ENCODE measurements at places on chromosomes 16 and 17.

DNA sequence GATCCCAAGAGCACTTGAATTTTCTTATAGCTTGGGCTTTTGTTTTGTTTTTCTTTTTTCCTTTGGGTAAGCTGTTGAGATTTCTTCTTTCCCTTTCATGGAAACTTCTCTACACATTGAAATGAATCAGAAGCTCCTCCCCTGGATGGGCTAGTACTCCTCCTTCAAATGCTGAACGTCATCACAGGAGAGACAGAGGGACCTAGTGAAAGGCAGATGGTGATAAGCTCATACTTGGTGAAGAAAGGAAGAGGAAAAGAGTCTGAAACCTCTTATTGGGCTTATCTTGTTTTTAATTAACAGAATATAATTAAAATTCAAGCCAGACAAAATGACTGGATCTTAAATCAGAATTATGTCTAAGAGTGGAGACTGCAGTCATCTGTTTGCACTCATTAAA lies 147.3 kb downstream of the SNX11 start:
- DNase-seq: no peak

DNA sequence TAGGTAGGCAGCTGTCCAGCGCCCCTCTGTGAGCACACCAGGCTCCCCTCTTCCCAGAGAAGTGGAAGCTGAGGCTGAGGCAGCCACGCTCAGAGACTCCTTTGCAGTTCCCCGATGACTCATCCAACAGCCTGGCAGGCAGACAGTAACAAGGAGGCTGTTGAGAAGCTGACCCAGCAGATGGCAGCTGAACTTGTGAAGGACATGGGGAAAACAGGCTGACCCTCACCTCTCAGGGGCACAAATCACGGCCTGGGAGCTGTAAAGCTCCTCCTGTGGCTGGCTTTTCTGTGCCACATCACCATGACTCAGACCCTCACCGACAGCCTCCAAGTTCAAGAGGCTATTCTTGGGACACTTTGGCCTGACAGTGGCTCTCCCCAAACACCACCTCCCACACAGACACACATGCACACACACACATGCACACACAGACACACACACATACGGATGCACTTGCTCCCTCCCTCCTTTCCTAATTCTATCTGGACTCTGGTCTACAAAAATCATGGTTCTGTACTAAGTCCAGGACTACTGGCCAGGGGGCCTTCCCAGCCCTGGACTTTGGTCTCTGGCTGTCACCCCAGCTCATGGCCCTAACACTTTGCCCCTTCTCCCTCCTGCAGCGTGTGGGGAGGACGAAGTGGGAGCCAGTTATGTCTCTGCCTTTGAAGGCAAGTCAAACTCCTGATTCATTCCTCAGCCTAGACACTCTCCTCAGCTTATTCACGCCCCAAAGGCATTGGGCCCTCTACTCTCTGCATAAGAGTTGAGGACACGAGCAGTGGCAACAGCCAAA lies 23.2 kb downstream of the MAP3K14 start:
- DNase-seq: no peak

DNA sequence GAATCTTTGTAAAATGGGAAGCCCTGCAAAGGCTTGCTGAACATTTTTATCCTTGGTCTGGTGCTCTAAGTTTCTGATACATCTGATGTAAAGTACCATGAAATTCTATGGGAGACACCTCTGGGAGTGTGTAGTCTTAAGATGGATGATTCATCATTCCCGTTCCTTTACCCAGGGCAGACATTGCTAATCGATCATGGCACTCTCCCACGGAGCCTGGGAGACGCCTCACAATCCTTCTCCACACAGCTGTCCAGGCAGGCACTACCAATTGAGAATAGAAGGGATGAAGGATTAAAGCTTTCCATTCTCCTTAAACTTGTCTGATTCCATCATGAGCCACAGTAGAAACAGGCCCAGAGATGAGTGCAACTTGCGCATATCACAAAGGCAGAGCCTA lies 144.8 kb downstream of the GSG1L start:
- no peak for DNase-seq

- no peak for DNase-seq
These were observed 251.6 kb downstream of the C16orf95 start for GRCh38 chr16:87065446-87066132.

DNA sequence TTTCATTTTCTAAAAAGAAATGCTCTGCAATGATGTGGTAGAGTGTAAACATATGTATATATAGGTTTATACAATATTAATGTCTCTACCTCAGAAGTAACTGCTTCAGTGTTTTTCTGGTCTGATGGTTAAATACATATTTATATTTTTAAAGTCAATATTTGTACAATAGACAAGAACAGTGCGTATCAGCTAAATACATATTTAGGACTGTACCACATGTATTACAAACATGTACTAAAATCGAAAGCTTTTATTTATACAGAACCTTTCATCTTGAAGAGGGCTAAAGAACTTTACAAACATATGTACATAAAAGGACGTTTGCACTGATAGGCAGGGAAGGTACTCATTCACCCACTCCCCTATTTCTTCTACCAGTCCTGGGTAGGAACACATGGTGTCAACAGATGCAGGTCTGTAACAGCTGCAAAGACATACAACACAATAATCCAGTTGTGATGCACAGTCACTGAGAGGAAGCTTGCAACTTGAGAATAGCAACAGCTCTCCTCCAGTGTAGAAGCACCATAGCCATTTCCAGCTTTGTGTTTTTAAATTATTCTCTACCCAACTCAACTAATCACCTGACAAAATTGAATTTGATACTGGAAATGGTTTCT lies 206.9 kb upstream of the C17orf78 start:
- no peak for DNase-seq

GRCh38 chr16:86818671-86819532 lies 240.6 kb downstream of the FOXL1 start:
- DNase-seq: no peak

DNA sequence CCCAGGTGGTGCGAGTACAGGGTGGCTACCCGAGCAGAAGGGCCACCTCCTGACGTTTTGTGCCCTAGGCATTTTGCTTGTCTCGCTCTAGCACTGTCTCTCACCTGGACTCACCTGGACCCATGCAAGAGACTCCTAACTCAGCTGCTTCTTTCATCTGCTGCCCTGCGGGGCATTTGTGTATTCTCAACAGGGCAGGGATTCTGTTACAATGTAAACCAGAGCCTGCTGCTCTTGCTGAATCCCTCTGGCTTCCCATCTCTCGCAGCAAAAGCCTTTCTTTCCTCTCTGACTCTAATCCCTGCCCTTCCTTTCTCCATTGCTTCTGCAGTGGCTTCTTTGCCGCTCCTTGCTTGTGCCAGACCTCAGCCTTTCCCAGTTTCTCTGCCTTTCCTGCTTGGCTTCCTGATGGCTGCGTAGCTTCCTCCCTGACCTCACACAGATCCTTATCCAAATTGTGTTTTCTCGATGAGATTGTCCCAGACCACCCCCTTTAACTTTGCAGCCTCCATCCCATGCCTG lies 10.2 kb downstream of the ARSG start:
- DNase-seq: no peak

DNA sequence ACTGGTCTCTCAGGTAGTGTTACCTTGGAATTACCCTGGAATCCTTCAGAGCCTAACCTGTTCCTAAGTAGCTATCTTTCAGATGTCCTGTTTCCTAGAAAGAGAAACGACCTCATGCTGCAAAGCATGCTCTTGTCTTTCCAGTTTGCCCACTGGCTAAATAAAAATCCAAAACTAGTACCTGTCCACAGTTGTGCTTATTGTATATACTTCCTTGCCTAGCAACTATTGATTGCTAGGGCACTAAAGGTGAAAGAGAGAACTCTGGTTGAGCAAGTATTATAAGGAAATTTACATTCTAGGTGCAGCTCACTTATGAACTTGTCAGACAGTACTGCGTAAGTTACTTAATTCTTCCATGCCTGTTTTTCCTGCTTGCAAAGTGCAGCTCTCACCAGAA lies 38.5 kb downstream of the LIG3 start:
- DNase-seq: no peak

DNA sequence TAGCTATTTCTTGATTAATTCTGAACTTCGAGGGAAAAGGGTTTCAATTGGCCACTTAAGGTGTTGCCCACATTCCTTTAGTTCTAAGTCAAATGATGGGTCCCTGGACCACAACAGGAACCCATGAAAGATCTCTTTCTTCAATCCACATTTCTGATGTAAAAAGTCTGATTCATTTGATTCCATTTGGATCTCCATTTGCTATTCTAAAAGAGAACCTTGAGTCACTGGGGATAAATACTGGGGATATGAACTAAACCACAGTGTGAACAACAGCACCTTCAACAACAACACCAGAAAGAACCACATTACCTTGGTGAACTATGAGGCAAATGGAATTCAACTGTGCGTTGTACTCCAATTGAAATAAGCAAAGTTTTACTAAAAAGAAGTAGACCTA lies 108.9 kb upstream of the IRX5 start:
- DNase-seq: no peak

DNA sequence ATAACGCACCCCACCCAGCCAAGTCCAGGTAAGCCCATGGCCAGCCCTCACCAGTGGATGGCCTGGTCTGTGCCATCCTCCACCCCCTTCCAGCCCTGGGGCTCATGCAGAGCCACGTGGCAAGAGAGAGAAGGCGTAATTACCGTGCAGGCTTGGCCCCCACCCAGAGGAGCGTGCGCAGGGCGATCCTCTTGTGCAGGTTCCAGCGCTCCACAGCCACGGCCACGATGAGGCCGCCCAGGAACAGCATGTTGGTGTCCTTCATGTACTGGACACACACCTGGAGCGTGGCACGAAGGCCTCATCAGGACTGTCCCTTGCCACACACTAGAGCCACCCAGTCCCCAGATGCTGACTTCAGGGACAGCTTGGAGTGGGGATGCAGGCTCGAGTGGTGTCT lies 6.7 kb downstream of the SLC13A5 start:
- no peak for DNase-seq

DNA sequence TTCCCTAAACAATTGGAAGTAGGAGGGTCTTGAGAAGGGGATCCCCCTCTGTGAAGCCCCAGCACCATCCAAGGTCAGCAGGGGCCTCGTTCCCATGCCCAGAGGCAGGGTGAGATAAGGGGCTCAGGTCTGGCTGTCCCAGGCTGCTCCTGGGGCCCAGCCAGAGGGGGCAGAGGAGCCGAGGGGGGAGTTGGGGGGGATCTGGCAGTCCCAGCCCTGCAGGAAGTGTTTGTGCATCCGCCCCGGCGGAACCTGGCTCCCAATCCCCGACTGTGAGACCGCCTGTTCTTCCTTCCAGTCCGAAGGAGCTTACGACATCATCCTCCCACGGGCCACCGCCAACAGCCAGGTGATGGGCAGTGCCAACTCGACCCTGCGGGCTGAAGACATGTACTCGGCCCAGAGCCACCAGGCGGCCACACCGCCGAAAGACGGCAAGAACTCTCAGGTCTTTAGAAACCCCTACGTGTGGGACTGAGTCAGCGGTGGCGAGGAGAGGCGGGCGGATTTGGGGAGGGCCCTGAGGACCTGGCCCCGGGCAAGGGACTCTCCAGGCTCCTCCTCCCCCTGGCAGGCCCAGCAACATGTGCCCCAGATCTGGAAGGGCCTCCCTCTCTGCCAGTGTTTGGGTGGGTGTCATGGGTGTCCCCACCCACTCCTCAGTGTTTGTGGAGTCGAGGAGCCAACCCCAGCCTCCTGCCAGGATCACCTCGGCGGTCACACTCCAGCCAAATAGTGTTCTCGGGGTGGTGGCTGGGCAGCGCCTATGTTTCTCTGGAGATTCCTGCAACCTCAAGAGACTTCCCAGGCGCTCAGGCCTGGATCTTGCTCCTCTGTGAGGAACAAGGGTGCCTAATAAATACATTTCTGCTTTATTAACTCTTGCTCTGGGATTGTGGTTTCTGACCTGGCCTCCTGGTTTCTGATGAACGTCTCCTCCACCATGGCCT lies 14.9 kb downstream of the GPRC5C start:
- DNase-seq: no peak

GRCh38 chr16:69930117-69930776 lies 20.9 kb upstream of the CLEC18A start:
- DNase-seq: no peak

DNA sequence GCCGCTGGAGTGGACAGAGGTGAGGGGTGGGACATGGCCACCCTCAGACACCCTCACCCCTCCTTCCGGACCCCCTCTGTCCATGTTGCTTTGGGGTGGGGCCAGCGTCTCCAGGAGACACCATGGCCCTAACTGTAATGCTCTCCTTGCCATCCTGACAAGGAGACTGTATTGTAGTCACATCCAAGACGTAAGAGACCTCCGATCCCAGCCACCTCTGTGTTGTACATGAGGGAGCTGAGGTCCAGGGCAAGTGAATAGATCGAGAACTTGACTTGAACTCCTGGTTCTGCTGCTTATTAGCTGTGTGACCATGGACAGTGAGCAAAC lies 30.2 kb downstream of the POLR3E start:
- no peak for DNase-seq

GRCh38 chr17:50931144-50931908 lies 65.2 kb upstream of the TOB1 start:
- DNase-seq: peak; percentile 49

DNA sequence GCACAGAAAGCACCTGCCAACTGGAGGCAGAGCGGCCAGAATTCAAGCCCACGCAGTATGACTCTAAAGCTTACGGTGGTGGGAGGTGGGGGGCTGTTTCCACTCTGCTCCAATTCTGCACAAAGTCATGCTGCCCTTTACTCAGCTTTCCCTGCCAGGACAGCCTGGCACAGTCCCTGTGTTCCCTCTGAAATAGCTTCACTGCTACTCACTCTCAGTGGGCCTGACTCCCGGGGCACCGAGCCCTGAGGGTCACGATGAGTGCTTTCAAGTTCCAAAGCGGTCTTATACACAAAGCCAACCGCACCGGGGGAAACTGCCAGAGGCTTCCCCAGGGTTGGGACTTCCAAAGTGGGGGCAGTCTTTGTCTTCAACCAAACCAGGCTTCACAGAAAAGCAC lies 306.1 kb upstream of the XYLT1 start:
- no peak for DNase-seq

- no peak for DNase-seq
These were observed 6.7 kb upstream of the MAP2K6 start for GRCh38 chr17:69407759-69408158.

DNA sequence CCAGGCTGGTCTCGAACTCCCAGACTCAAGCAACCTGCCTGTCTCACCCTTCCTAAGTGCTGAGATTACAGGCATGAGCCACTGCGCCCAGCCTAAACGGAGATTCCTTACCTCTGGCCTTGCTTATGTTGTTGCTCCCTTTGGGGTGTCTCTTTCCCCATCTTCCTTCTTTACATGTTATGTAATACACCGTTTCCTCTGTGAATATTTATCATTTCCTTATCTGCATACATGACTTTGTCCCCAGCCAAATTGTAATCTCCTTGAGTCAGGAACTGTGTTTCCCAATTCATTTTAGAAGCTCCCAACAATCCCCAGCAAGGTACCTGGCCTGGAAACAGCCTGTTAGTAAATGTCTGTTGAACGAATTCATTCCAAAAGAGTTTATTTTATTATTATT lies 15.7 kb downstream of the COPZ2 start:
- DNase-seq: no peak

- no peak for DNase-seq
These were observed 23.4 kb upstream of the SREBF1 start for GRCh38 chr17:17859909-17860765.

All from NCI-H1436 treated with DMSO at 0.1 percent for 48 hours (cell line).